ENCODE measurements at places on chromosomes 7 and 10.

DNA sequence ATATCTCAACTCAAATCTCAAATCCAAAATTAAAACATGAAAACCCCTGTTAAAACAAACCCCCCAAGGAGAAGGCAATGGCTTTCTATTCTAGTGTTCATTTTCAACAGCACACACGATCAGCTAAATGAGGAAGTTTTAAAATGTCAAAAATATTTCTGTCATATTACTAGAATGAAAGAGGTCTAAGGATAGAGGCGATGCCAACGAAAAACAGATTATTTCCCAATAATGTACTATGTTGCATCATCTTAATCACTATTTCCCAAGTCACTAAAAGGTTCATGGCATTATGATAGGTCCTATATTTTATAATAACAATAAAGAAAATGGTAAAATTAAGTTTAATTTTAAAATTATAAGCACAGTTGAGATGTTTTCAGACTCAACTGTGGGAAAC, 10.1 kb downstream of the CNOT4 start:
- DNase-seq = no peak

DNA sequence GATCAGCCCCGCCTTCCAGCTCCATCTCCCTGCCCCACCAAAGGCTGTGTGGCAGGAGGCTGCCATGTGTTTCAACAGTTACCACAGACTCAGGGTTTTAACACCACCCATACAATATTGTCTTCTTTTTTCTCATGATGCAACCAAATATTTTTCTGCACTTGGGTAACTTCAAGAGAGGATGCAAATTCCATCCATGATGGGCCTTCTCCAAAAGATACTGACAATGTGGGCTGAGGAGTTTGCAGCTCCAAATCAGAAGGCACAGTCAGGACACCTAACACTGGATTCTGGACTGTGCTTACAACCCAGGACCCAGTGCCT, 347.9 kb downstream of the GRID1 start:
- DNase-seq = no peak

GRCh38 chr10:84424731-84425167, 96.4 kb downstream of the CCSER2 start:
- peak; percentile 78 for DNase-seq

DNA sequence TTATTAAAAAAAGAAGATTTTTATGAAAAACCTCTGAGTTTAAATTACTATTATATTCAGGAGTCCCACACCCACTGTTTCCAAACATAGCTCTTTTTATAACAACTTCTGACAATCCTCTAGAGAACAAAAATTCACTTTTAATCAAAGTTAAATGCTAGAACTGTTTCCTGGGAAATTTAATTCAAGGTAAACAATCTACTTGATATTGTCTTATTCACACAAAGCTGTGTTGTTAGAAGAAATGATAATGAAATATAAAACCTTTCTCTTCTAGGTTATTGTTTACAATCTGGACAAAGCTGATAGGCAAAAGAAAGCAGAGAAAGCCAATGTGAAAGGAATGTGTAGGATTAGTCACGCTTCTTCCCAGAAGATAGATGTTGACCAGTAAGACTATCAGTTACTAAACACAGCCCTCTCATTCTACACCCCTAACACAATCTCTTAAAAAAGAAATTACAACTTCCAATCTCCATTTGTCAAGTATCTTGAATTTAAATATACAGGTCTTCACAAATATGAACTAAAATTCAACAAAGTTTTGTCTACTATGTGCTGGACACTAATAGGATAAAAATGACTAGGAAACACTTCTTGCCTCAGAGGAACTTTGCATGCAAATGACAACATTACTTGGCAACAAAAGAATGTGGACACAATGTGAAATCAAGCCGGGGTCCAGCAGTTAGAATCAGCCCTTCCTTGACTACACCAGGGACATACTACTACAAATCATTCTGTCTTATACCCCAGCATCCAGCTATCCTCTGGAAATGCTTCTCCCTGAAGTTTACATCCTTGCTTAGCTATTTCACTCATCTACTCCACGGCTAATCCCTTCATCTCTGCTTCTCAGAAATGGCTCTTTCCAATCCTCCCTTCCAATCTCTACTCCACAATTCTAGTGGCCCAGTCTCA, 123.7 kb downstream of the IMMP2L start:
- no peak for DNase-seq

GRCh38 chr7:83835424-83835823, 186.5 kb upstream of the SEMA3E start:
- DNase-seq = no peak

Data from right forelimb (tissue), 1 donor.